ENCODE measurements at places on chromosomes 5 and 9. TPM values are rescaled to one million over a fixed set of nuclear protein-coding genes. Genes with fewer than 3 reads are reported as not detected.

DNA sequence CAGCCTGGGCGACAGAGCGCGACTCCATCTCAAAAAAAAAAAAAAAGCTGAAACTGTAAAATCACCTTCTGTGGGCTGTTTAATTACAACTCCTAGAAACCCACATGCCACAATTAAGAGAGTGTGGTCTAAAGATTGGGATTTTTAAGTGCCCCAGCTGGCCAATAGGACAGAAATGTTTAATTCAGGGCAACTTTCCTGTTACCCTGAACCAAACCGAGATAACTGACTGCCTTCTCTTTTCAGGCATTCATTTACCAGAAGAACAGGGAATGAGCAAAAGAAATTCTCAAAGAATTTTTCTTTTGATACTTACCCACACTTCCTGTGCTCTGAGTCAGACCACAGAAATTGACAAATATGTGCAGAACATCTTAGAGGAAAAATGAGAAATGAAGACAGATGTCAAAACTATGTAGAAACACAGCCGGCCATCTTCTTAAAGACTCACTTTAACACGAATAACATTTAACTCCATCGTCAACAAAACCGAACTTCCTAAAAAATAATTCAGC, 221.3 kb upstream of the DAPK1 start:
- H3K4me1 ChIP-seq = no peaks in the 10 kb centered on the region
- no peak for DNase-seq
- H3K36me3 ChIP-seq = no peaks in the 10 kb centered on the region
- H3K4me3 ChIP-seq = no peak overlapping the region

DNA sequence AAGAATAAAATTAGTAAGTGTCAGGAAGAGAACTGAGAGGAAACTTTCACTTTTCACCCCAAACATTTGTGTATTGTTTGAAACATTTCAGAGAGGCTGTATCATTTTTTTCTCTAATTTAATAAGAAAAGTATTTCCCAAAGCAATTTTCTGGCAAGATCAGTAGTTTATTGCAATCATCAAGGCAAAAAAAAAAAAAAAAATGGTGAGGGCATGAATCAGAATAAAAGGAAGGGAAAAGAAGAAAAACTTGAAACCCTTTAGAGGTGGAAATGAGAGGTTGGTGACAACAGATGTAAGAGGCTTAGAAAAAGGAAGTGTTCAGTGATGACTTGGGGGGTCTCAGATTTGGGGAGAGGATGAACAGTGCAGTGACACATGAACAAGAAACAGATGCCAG, 13.3 kb downstream of the SHC3 start:
- peaks cover 2% of the 10 kb centered on the region for H3K27me3 ChIP-seq
- no peaks in the 10 kb centered on the region for H3K4me1 ChIP-seq
- DNase-seq = no peak
- H3K36me3 ChIP-seq = no peaks in the 10 kb centered on the region

The LRRC19 gene
- polyA plus RNA-seq = not detected

The CCDC192 gene
- not detected for polyA plus RNA-seq

DNA sequence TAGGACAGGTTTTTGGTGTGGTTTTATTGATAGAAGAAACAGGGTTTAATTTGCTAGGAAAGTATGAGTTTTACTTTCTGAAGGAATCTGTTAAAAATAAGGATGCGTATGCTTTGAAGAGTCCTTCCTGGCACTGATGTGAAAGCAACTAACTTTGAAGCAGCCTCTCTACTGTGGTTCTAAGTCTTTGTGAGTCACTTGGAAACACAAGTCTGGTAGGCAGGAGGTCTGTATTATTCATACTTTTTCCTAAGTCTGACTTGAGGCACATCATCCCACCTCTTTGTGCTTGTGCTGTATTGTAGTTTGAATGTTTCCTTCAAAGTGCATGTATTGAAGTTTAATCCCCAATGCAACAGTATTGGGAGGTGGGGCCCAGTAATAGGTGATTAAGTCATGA, 129.0 kb downstream of the TAF11L14 start:
- DNase-seq = no peak
- H3K27ac ChIP-seq = no peak overlapping the region
- no peak overlapping the region for H3K4me3 ChIP-seq
- H3K4me1 ChIP-seq = no peaks in the 10 kb centered on the region
- no peaks in the 10 kb centered on the region for H3K36me3 ChIP-seq

DNA sequence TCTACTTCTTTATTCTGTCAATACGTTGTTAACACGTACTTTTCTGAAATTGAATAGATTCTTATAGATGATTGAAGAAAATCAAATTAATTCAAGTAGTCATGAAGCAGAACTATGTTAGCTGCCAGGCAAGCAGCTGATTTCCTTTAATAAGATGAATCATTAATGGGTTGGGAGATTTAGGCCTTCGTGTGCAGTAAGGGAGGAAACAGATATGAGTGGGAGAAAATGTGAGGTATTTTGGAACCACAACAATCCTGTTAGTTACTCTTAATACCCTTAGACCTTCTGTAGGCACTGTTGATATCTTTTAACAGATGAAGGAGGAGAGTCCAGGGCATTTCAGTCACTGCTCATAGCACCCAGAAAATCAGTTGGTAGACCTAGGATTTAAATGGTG, 121.0 kb downstream of the AOPEP start:
- H3K36me3 ChIP-seq = no peaks in the 10 kb centered on the region
- no peaks in the 10 kb centered on the region for H3K27me3 ChIP-seq
- H3K4me3 ChIP-seq = no peak overlapping the region
- H3K4me1 ChIP-seq = no peaks in the 10 kb centered on the region
- DNase-seq = no peak

DNA sequence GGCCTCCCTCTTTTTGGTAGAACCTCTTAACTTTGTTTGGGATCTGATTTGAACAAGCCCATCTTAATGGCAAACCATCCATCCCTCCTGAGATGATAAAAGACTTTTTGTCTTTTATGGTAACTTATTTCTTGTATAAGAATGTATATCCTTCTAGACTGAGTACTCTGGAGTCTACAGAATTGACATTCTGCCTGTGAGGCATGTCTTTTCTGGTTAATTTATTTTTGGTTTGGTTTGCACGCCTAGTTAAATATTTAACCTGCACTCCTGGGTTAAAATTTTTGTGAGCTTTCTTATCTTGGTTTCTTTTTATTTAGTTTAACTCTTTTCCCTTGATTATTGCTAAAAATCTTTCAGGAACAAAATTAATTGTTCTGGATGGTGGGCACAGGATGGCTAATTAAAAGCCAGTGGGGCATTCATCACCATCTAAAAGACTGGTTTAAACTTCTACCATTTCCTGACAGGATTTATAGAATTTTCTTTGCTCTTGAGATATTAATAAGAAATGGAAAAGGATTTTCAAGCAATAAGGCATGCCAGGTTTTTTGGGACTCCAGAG, 50.3 kb downstream of the PHAX start:
- H3K36me3 ChIP-seq = no peaks in the 10 kb centered on the region
- no peak overlapping the region for H3K27ac ChIP-seq
- no peaks in the 10 kb centered on the region for H3K27me3 ChIP-seq
- no peak overlapping the region for H3K4me3 ChIP-seq

DNA sequence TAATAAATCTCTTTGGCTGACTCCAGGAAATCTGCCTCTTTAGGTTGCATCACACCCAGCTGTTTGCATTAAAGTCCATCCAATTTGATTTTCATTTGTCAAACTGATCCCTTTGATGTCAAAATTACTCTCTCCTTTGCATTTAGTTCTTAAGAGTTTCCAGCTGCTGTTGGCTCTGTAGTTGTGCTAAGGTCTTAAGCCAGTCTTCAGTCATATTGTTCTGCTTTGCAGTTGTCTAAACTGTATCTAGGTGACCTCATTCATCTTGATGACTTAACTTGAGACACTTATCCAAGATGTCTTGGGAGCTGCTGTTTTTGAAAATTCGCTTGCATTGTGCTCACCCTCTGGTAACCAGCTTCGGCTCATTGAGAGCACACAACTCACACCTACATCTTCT, 386.9 kb upstream of the TLE4 start:
- no peak overlapping the region for H3K4me3 ChIP-seq
- no peak overlapping the region for H3K27ac ChIP-seq
- H3K36me3 ChIP-seq = no peaks in the 10 kb centered on the region
- no peak for DNase-seq
- H3K27me3 ChIP-seq = no peaks in the 10 kb centered on the region
- no peaks in the 10 kb centered on the region for H3K4me1 ChIP-seq

DNA sequence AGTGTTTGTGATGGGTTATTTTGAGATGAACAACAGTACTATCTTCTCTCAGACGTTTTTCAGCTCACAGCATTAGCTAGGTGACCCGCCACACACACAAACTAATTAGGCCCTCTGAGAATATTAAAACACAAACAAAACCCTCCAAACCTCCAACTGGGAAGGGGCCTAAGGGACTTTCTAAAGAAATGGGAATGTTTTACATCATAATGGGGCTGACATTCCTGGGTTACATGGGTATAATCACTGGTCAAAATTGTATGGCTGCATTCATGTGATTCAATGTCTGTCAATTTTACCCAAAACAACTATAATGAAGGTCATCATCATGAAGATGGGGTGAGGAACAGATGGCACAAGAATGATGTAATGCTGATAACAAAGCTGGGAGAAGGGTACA, 59.6 kb downstream of the SPTLC1 start:
- no peak overlapping the region for H3K4me3 ChIP-seq
- no peaks in the 10 kb centered on the region for H3K4me1 ChIP-seq
- no peak overlapping the region for H3K27ac ChIP-seq
- DNase-seq = no peak
- H3K36me3 ChIP-seq = peaks cover 70% of the 10 kb centered on the region
- no peaks in the 10 kb centered on the region for H3K27me3 ChIP-seq

DNA sequence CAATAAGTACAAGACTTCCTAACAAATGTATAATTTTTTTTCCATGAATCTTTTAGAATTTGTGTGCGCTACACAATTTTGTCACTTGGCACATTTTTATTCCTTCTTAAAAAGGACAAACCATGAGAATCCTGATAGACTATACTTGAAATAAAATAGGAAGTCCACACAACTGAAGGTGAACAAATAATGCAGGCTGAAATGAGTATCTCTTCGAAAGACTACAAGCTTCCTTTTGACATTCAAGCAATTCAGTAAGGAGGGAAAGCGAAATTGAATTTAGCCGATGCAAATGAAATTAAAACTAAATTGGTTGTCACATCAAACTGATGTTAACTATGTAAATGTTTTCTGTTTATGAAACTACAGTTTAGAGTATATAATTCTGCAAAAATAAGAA, 374.4 kb upstream of the CCNH start:
- no peaks in the 10 kb centered on the region for H3K36me3 ChIP-seq
- DNase-seq = no peak
- H3K27me3 ChIP-seq = peaks cover 15% of the 10 kb centered on the region
- no peak overlapping the region for H3K4me3 ChIP-seq
- H3K4me1 ChIP-seq = no peaks in the 10 kb centered on the region

The SPINK4 gene
- not detected for polyA plus RNA-seq

GRCh38 chr5:170262061-170263045, 29.6 kb downstream of the C5orf58 start:
- no peak for DNase-seq
- H3K4me1 ChIP-seq = no peaks in the 10 kb centered on the region
- H3K4me3 ChIP-seq = no peak overlapping the region

The WNT8A gene
- polyA plus RNA-seq = not detected

The PAPPA gene
- polyA plus RNA-seq = not detected

DNA sequence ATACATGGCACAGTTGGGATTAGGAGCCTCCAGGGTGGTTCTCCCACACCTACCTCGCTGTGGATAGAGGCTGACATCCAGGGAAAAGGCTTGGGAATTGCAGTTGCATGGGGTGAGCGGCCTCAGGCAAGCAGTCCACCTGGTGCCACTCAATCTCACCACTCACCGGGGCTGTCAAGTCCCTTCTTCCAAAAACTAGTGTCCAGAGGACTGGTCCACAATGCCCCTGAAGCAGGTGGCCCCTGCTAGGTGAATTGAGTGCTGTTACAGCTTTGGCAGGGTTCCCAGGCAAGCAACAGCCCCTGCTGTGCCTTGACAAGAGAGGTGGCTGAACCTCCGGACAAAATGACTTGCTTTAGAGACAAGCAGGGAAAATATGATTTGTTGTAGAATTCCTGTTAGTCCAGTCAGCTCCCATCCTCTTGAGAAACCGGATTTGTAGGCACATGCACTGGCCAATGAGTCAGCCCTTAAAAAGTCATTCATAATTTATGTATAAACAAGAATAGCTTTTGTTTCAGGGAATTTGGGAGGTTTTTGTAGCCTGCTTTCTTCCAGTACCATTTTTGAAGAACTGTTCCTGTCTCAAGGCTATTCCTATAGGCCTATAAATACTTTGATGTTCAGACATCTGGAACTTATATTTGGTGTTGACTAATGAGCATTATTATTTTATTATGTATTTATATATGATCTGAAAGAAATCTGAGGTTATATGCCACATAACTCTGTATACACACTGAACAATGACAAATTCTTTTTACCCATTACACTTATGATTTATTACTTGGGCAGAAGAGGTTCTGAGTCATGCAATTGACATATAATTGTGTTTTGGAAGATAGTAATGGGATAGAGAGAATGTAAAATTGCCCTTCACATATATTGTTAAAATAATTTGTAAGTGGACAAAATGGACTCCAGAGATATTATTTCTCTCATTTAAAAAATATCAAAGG, 411.1 kb downstream of the ACTL7B start:
- DNase-seq = no peak
- no peak overlapping the region for H3K27ac ChIP-seq
- H3K4me3 ChIP-seq = no peak overlapping the region
- H3K36me3 ChIP-seq = no peaks in the 10 kb centered on the region

DNA sequence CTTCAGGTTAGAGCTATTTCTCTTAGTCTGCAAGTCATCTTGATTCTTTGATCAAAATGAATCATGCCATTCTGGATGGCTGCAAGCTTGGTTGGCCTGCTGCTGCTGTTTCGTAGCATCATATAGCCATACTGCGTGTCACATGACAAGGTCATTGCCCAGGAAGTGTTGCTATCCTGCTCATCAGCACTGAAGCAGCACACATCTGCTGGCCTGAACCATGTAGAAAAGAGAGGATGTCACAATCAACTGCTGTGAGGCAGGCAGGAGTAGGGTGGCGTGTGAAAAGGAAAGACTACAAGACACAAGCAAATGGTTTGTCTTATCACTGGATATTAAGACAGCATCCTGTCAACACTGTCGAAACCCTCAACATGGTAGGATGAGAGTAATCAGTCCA, 376.7 kb upstream of the RORB start:
- H3K27me3 ChIP-seq = no peaks in the 10 kb centered on the region
- H3K36me3 ChIP-seq = no peaks in the 10 kb centered on the region
- no peak overlapping the region for H3K4me3 ChIP-seq
- H3K4me1 ChIP-seq = no peaks in the 10 kb centered on the region
- DNase-seq = no peak

- no peak for DNase-seq
- no peaks in the 10 kb centered on the region for H3K4me1 ChIP-seq
- H3K36me3 ChIP-seq = no peaks in the 10 kb centered on the region
- no peak overlapping the region for H3K4me3 ChIP-seq
These were observed 374.9 kb downstream of the TLE1 start for GRCh38 chr9:81314490-81314889.

DNA sequence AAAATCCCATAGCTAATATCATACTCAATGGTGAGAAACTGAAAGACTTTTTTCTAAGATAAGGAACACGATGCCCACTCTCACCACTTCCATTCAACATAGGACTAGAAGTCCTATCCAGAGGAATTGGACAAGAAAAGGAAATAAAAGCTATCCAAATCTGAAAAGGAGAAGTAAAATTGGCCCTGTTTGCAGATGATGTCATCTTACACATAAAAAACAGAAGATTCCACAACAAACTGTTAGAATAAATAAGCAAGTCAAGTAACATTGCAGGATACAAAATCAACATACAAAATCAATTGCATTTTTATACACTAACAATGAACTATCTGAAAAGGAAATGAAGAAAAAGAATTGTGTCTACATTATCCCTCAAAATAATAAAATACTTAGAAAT, 308.0 kb downstream of the MCTP1 start:
- no peak overlapping the region for H3K27ac ChIP-seq
- no peak for DNase-seq
- H3K4me3 ChIP-seq = no peak overlapping the region
- no peaks in the 10 kb centered on the region for H3K27me3 ChIP-seq
- no peaks in the 10 kb centered on the region for H3K4me1 ChIP-seq

All from CD14-positive monocyte (primary cell).